GM12892 (cell line): ENCODE measurements at places on chromosomes 16 and 17.

GRCh38 chr16:88534638-88535190 lies 35.5 kb upstream of the ZC3H18 start:
- DNase-seq, result peak; percentile 65

DNA sequence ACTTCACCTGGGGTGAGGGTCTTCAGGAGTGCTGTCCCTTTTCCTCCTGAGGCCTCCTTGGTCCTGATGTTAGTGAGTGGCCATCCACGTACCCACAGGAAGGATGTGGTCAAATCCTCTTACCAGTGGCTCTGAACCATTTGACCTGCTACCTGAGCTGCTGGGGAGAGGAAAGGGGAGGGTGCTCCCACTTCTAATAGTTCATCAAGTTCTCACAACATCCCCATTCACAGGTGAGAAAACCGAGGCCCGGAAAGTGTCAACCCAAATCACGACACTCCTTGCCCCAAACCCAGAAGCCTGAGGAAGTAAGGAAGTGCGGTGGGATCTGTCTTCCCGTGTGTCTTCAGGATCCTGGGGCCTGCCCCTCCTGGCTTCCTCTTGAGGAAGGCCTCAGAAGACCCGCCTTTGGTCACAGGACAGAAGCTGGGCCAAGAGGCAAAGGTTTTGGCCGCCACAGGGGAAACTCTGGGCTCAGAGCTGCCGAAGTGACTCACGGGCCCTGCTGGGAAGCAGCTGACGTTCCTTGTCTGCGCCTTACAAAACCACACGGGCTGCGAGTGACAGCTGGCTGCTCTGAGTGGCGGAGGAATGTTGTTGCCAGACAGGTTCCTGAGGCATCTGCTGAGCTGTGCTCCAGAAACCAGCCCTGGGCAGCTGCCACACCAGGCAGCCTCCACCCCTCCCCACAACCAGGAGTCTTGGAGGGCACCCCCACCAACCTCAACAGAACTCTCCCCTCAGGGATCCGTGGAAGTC lies 13.9 kb upstream of the KIFC3 start:
- DNase-seq, result no peak

DNA sequence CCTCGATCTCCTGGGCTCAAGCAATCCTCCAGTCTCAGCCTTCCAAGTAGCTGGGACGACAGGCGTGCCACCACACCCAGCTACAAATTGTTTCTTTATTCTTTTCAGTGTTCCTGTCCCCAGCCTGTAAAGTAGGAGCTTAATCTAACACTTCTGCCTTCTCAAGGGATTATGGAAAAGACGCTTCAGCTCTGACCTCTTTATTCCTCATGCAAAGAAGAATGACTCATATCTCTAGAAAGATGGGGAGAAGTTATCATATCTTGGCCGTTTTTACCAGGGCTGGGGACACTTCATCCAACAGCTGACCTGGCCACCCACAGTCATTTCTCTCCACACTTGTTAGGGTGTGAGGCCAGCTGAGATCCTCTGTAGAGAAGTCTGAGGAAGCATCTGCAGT lies 172.6 kb downstream of the HAPSTR1 start:
- DNase-seq, result no peak

GRCh38 chr17:14320734-14321475 lies 20.0 kb downstream of the HS3ST3B1 start:
- no peak for DNase-seq

GRCh38 chr16:10647264-10647720 lies 47.4 kb downstream of the TEKT5 start:
- no peak for DNase-seq

DNA sequence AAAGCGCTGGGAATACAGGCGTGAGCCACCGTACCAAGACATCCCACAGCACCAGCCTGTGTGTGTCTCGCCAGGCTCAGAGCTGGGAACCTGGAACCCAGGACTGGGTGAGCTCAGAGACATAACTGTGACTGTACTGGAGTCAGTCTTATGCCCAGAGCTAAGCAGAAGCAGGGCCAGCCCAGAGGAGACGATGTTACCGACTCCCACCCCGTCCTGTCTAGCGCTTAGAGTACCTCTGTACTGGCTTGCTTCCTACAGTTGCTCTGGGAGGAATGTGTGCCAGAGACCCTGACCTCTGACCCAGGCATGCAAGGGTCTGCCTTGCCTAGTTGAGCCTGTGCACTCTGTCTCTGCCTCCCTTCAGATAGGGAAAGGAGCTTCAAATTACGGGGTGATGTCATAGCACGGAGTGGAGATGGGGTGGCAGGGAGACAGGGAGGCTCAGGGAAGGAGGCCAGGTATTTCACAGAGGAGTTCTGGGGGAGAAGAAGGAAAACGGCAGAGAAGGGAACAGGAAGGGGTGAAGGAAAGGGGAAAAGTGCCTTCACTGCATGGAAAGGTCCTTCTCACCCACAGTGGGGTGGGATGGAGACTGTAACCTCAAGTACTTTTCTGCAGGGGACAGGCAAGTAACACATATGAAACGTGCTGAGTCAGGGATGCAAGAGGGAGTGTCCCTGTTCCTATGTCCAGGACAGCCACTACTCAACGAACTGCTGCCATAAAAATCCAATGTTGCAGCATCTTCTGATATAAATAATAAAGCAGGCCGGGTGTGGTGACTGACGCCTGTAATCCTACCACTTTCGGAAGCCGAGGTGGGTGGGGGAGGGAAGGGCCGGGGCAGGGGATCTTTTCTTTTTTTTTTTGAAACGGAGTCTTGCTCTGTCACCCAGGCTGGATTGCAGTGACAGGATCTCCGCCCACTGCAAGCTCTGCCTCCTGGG lies 5.8 kb upstream of the ARMC5 start:
- DNase-seq, result no peak

DNA sequence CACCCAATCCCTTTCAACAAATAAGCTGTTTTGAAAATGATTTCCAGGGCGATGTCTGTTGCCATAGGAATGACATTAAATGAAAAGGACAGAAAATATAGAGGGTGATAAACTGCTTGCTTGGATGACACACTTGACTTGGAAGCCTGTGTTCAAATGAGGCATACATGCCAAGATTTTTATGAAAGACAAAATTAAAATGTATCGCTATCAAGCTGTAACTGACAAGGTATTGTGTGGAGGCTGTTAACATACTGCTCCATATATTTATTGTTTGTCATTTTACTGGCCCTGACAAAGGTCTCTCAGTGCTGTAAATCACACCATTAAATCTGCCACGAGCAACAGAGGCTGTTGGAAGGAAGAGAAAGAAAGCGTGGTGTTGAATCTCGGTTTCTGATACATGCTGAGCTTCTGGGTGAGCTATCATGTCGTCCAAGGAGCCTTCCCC lies 456.2 kb upstream of the SALL1 start:
- DNase-seq, result no peak

DNA sequence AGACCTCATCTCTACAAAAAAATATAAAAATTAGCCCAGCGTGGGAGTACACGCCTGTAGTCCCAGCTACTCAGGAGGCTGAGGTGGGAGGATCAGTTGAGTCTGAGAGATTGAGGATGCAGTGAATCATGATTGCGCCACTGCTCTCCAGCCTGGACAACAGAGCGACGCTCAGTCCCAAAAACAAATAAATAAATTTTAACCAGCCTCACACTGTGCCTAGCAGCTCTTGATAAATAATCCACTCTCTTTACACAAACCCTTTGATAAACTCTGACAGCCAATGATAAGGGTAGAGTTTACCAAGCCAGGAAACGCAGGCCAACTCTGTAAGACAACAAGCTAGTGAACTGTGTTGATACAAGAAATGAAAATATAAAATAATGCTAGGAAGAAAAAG lies 32.7 kb downstream of the LITAF start:
- DNase-seq, result no peak

DNA sequence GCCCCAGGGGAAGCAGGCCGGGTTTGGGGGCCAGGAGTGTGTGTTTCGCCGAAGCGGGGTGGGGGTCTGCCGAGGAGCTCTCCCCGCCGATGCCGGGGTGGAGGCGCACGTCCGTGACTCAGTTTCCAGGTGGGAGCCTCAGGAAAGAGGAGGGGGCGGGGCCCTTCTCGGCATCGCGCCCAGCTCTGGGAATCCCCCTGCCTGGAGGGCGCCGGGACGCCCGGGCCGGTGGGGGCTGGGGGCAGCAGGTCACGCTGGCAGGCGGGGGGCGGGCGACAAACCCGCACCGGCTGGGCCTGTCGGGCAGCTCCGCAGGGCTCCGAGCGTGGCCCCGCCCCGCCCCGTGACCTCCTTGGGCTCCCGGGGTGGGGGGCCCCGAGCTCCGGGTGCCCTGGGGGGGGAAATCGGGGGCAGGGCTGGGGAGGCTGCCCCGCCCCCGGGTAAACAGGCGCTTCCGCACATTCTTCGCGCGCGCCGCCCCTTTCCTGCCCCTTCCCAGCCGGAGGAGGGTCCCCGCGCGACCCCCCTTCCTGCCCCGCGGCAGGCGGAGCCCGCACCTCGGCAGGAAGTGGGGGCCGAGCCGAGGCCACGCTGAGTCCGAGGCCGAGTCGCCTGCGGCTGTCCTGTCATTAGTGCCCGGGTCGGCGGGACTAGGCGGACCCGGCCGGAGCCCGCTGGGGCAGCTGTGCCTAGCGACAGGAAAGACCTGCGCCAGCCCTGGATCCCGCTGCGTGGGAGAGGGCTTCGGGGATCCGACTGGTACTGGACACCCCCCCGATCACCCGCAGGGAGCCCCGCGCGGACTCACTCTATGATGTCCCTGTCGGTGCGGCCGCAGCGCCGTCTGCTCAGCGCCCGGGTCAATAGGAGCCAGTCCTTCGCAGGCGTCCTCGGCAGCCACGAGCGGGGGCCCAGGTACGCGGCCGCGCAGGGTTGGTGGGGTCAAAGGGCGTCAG lies 9.3 kb downstream of the RIPOR1 start:
- peak; percentile 77 for DNase-seq

DNA sequence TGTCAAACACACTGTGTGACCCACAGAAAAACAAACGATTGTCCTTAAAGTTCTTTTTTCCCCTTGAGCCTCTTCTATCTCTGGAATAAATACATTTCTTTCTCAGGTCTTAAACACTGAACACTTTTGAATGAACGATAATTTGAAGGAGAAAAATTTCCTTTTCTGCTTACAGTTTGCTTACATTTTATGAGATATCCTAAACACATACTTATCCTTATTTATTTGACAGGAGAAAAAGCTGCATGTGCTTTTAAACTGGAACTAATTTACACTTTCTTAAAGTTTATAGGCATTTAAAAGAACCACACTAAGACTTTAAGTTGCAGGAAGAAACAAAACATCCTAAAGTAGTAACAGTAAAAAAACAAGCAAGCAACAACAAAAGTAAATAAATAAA lies 4.7 kb upstream of the IGF2BP1 start:
- DNase-seq, result no peak

DNA sequence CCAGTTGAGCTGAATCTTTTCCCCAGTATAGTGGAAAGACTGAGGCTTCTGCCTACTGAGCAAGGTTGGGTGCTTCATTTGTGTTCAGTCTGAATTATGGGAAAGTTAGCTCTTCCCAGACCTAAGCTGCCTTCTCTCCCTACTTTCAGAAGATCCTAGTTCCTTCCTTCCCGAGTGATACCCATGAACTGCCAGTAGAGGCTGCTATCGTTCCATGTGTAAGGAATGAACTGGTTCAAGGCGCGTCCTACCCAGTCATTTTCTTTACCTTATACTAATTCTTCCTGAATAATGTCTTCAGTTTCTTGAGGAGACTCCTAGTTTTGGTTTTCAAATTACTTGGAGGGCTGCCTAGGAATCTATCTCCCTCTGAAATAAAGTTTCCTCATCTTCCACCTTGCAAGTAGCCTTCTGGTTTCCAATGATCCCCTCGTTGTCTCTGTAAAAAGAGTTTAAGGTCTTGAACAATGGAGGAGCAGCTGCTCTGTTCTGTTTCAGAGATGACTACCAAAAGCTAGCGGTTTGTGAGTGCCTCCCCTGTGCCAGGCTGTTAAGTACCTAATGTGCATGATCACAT lies 934 bp upstream of the AOC2 start:
- DNase-seq, result no peak

DNA sequence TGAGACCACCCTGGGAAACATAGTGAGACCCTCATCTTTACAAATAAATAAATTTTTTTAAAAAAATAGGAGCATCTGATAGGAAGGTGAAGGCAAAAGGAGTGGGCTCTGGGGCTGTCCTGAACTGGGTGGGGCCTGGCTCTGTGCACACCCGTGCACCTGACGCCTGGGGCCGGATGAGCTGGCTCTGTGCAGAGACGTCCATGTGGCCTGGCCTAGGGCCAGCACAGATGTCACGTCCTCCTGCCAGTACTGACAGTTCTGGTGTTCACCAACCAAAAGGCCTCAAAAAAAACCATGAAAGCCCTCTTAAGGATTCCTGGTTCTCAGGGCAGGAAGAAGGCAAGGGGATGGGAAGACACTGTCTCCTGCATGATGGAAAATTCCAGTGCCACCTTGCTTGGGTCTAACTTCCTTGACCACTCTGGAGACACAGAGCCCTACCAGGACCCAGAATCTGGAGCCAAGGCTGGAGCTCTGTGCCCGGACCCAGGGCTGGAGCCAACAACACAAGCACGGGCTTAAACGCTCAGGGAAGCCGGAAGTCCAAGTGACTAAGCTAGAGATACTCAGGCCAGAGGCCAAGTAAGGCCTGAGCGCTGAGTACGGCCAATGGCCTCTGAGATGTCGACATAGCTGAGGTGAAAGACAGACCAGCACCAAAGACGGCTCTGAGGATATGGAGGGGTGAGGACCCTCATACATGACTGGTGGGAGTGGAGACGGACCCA lies 32.9 kb downstream of the COPRS start:
- no peak for DNase-seq

- no peak for DNase-seq
Observed at GRCh38 chr16:27291106-27291505, 22.5 kb upstream of the NSMCE1 start.

- DNase-seq, result no peak
Observed at GRCh38 chr17:14596224-14596623, 295.3 kb downstream of the HS3ST3B1 start.

GRCh38 chr16:11016993-11017392 lies 72.6 kb downstream of the CLEC16A start:
- DNase-seq, result no peak

DNA sequence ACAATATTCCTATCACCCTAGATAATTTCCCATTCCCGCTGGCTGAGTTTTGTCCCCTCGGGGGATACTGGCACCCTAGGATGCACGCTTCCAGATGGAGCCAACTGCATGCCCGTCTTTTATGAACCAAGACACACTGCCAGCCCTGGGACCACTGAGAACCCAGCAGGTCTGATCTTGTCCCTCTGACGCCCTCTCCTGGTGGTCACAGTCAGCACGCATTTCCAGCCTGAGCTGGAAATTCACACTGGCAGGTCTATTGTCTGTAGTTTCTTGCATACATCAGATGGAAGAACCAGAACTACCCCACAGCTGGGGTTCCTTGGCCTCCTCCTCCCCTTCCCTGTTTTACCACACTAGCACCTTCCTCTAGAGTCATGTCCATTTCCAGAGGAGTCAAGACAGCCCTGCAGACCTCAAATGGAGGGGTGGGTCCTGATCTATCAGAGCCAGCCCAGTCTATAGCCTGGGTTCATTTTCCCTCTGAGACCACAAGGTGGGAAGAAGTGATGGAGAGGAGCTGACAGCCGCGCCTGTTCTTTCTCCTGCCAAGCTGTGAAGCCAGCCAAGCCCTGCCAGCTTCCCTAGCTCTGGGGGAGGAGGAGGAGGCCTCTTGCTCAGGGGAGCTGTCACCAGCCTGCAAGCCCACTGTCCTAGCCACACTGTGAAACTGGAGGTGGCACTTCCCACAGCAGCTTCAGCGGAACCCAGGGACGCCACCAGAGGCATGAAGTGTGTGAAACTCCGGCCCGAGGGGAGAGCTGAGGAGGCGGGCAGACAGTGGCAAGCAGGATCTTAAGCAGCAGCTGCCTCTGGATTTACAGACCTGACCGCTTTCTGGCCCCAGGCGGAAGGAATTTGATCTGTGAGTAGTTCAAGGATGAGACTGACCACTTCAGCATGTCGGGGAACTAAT lies 29.3 kb downstream of the MXRA7 start:
- peak; percentile 57 for DNase-seq
